ENCODE measurements at places on chromosomes 5 and 9. TPM values are rescaled to one million over a fixed set of nuclear protein-coding genes. Genes with fewer than 3 reads are reported as not detected.
A peak's percentile ranks its signal among the peaks of the same experiment; 100 is the strongest.

GRCh38 chr5:179217356-179217755 lies 127.9 kb downstream of the ADAMTS2 start:
- H3K36me3 ChIP-seq, result no peaks in the 10 kb centered on the region
- H3K4me3 ChIP-seq, result no peak overlapping the region
- H3K4me1 ChIP-seq, result no peaks in the 10 kb centered on the region
- no peaks in the 10 kb centered on the region for H3K27me3 ChIP-seq
- H3K27ac ChIP-seq, result no peak overlapping the region

GRCh38 chr5:67639976-67640375 lies 443.4 kb upstream of the CD180 start:
- peak overlapping the region; percentile 55 for H3K27ac ChIP-seq
- H3K27me3 ChIP-seq, result no peaks in the 10 kb centered on the region
- H3K4me1 ChIP-seq, result peaks cover 33% of the 10 kb centered on the region
- no peak overlapping the region for H3K4me3 ChIP-seq
- H3K36me3 ChIP-seq, result no peaks in the 10 kb centered on the region

DNA sequence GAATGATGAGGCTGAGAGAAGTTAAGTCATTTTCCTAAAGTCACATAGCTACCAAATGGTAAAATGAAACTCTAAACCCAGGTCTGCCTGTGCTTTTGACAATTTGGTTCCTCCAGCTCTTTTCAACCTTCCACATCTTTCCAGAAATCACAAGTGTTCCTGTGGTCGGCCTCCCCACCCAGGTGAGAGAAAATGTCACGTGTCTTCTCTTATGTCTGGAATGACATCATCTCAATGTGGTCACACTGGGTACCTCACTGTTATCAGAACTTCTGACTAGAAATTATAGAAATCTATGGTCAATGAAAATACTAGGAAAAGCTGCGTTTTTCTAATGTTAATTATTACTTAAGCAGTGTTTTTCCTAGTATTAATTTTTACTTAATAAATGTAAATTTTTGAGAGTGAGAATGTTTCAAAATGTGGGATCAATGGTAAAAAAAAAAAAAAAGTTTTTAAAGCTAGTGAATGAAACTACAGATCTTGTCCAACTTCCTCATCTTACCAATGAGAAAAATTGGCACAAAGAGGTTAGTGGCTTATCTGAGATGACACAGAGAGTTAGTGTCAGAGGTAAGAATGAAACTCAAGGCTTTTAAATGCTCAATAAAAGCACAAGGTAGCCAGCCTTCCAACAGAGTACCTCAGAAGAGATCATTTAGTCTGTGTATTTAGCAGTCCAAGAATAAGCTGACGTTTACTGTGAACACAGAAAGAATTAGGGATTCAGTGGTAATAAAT lies 228.7 kb upstream of the NR4A3 start:
- no peak overlapping the region for H3K27ac ChIP-seq
- DNase-seq, result no peak
- H3K4me1 ChIP-seq, result peaks cover 16% of the 10 kb centered on the region
- H3K36me3 ChIP-seq, result no peaks in the 10 kb centered on the region
- H3K4me3 ChIP-seq, result no peak overlapping the region

DNA sequence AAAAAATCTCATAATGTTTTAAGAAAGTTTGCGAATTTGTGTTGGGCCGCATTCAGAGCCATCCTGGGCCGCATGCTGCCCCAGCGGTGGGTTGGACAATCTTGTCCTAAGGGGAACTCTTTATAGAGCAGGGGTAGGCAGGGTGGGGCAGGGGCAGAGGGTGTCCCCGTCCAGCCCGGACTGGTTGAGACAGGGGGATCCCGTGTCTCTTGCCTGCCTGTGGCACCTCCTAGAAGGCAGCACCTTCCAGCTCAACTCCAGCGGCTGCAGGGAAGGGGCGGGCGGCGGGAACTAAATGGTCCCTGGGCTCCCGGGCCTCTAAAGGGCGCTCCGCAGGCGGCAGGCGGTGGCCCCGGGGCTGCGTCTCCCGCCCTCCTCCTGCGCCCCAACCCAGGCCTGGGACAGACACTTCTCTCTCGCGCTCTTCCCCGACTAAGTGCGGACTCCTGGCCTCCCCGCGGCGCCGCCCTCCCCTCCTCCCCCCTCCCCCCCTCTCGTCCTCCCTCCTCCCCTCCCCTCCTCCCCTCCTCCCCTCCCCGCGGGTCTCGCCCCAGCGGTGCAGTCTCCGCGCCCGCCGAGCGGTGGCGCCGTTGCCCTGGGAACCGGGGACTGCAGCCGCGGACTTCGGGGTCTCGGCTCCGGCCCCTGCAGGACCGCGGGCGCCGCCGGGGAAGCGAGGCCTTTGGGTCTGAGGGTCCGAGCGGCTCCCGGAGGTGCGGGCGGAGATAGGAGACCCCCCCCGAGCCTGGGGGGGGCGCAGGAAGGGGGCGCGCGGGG lies 132.6 kb downstream of the MRPL36 start:
- H3K27me3 ChIP-seq, result peaks cover 42% of the 10 kb centered on the region
- no peaks in the 10 kb centered on the region for H3K36me3 ChIP-seq
- DNase-seq, result no peak
- H3K27ac ChIP-seq, result no peak overlapping the region

- H3K27me3 ChIP-seq, result no peaks in the 10 kb centered on the region
- no peak overlapping the region for H3K27ac ChIP-seq
- no peak for DNase-seq
- H3K36me3 ChIP-seq, result no peaks in the 10 kb centered on the region
Measured at GRCh38 chr5:95948631-95949030, 13.0 kb downstream of the ELL2 start.

DNA sequence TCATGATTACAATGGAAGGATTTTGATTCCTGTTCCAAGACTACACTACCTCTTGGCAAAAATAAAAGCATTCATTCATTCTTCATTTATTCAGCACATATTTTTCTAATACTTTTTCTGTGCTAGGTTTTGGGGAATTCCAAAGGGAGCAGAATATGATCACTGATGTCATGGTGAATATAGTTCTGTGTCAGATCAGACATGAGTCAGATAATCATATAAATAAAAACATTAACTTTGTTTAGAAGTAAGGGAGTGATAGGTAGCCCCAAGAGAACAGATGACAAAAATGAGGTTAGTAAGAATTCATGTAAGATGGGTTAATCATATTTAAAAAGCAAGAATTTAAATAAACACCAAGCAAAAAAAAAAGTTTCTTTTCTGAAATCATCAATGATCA lies 94.1 kb upstream of the RANBP6 start:
- no peaks in the 10 kb centered on the region for H3K27me3 ChIP-seq
- H3K4me3 ChIP-seq, result no peak overlapping the region
- no peak overlapping the region for H3K27ac ChIP-seq
- no peaks in the 10 kb centered on the region for H3K4me1 ChIP-seq
- DNase-seq, result no peak

DNA sequence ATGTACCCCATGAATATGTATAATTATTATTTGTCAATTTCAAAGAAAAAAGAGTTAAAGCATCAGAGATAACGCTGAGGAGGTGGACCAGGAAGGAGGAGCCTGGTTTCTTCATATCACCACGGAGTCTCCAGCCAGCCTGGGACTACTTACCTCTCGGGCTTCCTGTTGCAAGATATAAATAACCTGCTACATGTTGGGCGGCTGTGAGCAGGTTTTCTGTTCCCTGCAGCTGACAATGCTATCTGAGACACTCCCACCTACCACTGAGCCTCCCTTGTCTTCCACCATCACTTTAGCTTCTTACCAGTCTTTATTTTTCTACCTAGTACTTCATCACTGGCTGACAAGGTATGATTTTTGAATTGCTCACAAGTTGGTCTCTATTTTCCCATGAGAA lies 102.7 kb upstream of the CPEB4 start:
- no peaks in the 10 kb centered on the region for H3K36me3 ChIP-seq
- no peak overlapping the region for H3K27ac ChIP-seq
- H3K4me3 ChIP-seq, result no peak overlapping the region

- H3K4me1 ChIP-seq, result no peaks in the 10 kb centered on the region
- H3K4me3 ChIP-seq, result no peak overlapping the region
- no peak for DNase-seq
- H3K27me3 ChIP-seq, result no peaks in the 10 kb centered on the region
Measured at GRCh38 chr5:116838011-116838536, 263.5 kb upstream of the SEMA6A start.

GRCh38 chr5:122401976-122402725 lies 90.1 kb downstream of the SNCAIP start:
- H3K27ac ChIP-seq, result no peak overlapping the region
- no peaks in the 10 kb centered on the region for H3K4me1 ChIP-seq
- no peaks in the 10 kb centered on the region for H3K27me3 ChIP-seq
- H3K4me3 ChIP-seq, result no peak overlapping the region
- no peak for DNase-seq
- H3K36me3 ChIP-seq, result no peaks in the 10 kb centered on the region

DNA sequence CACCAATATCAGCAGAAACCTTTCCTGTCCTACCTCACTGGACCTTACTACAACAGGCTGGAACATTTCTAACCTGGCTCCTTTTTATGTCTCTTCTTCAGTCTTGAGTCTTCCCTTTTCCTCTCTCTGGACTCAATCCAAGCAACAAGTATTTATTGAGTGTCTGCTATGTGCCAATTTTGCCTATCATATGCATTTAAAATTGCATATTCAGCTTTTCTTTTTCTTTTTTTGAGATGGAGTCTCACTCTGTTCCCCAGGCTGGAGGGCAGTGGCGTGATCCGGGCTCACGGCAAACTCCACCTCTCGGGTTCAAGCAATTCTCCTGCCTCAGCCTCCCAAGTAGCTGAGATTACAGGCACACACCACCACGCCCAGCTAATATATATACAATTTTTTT lies 65.8 kb downstream of the MEIKIN start:
- DNase-seq, result no peak
- H3K36me3 ChIP-seq, result no peaks in the 10 kb centered on the region
- H3K4me3 ChIP-seq, result no peak overlapping the region
- H3K4me1 ChIP-seq, result no peaks in the 10 kb centered on the region
- no peak overlapping the region for H3K27ac ChIP-seq
- no peaks in the 10 kb centered on the region for H3K27me3 ChIP-seq

DNA sequence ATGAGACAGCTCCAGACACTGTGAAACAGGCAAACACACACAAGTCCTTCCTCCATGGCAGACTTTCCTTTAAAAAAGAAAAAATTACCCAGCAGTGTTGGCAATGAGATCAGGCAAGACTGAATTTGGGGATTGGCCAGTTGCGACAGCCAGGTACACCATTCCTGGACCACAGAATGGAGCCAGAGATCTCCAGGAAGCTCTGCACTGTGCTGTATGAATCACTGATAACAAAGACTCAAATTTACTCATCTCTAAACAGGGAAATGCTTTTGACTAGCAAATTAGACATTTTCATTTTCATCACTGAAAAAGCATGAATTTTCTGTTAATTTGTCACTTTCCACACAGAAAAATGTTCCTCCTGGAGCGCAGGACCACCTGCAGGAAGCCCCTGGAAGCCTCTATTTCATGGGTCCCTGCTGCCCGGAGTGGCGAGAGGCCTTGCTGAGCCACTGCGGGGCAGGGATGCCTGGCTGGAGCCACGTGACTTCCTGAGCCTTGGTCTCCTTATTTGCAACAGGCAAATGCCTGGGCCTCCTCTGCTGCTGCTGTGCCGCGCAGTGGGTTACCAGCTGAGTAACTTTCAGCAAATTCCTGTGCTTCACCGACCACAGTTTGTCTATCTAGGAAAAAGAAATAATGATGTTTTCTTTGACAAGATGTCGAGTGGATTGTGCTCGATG lies 185.9 kb upstream of the ZNF618 start:
- no peaks in the 10 kb centered on the region for H3K36me3 ChIP-seq
- H3K27ac ChIP-seq, result no peak overlapping the region
- no peak overlapping the region for H3K4me3 ChIP-seq
- peaks cover 9% of the 10 kb centered on the region for H3K4me1 ChIP-seq
- peaks cover 11% of the 10 kb centered on the region for H3K27me3 ChIP-seq

GRCh38 chr9:101706261-101706798 lies 32.1 kb downstream of the GRIN3A start:
- H3K4me3 ChIP-seq, result no peak overlapping the region
- peaks cover 3% of the 10 kb centered on the region for H3K4me1 ChIP-seq
- H3K36me3 ChIP-seq, result no peaks in the 10 kb centered on the region
- DNase-seq, result no peak

DNA sequence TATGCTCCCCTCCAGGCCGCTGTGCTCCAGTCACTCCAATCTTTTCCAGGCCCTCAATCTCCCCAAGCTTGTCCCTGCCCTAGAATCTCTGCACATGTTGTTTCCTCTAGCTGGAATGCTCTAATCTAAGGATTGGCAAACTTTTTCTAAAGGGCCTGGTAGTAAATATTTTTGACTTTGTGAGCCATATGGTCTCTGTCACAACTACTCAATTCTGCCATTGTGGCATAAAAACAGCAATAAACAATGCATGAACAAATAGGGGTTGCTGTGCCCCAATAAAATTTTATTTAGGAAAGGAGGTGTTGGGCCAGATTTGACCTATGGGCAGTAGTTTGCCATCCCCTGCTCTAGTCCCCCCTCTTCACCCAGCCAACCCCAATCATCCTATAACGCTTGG lies 150.5 kb upstream of the LRRTM2 start:
- H3K36me3 ChIP-seq, result no peaks in the 10 kb centered on the region
- no peaks in the 10 kb centered on the region for H3K27me3 ChIP-seq
- no peak for DNase-seq
- H3K27ac ChIP-seq, result no peak overlapping the region
- H3K4me1 ChIP-seq, result no peaks in the 10 kb centered on the region

DNA sequence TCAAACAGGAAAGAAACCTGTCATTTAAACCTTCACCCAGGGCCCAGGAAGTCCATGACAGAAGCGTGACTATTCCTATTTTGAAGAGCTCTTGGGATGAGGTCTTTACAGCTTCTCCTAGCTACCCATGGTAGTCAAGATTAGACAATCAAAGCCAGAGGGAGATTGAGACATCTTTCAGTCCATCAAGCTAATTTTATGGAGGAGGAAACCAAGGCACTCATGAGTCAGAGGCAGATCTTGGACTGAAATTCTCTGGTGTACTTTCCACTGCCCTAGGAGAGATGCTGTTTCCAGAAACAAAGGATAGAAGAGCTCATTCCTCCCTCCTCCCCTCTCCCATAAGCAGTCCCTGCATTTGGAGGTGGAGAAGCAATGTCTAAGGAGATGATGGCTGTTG lies 9.2 kb downstream of the TNFSF8 start:
- H3K27ac ChIP-seq, result no peak overlapping the region
- H3K36me3 ChIP-seq, result no peaks in the 10 kb centered on the region
- H3K27me3 ChIP-seq, result no peaks in the 10 kb centered on the region
- no peak overlapping the region for H3K4me3 ChIP-seq
- no peak for DNase-seq

- DNase-seq, result no peak
- no peak overlapping the region for H3K4me3 ChIP-seq
- H3K27ac ChIP-seq, result no peak overlapping the region
Measured at GRCh38 chr5:32601623-32602295, 16.4 kb downstream of the SUB1 start.

DNA sequence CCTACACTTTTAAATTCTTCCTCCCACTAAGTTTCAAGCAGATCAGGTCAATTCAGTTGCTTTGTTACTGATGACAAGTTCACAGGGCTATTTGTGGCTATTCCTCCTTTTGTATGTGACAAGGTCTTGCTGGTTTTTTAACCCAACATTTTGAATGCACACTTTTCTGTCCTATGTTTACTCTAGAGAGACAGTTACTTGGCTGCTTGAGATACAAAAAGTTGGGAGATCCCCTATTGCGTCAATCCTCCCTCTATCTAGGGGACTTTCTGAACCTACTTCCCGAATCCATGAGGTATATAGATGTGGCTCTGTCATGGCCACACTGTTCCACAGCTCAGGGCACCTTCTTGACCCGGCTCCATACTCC lies 386.7 kb downstream of the NTRK2 start:
- H3K4me1 ChIP-seq, result no peaks in the 10 kb centered on the region
- no peaks in the 10 kb centered on the region for H3K27me3 ChIP-seq
- no peak overlapping the region for H3K27ac ChIP-seq
- H3K4me3 ChIP-seq, result no peak overlapping the region
- no peaks in the 10 kb centered on the region for H3K36me3 ChIP-seq

HAVCR2 gene
- total RNA-seq, result 2.7 TPM

RGP1 gene
- 34.4 TPM for total RNA-seq

PCDHA12 gene
- total RNA-seq, result not detected

FGF10 gene
- total RNA-seq, result 1.9 TPM

SPTLC1 gene
- total RNA-seq, result 41.0 TPM

ZNF484 gene
- 4.0 TPM for total RNA-seq
